ENCODE measurements at places on chromosomes 3 and 15. TPM values are rescaled to one million over a fixed set of nuclear protein-coding genes. Genes with fewer than 3 reads are reported as not detected.

DNA sequence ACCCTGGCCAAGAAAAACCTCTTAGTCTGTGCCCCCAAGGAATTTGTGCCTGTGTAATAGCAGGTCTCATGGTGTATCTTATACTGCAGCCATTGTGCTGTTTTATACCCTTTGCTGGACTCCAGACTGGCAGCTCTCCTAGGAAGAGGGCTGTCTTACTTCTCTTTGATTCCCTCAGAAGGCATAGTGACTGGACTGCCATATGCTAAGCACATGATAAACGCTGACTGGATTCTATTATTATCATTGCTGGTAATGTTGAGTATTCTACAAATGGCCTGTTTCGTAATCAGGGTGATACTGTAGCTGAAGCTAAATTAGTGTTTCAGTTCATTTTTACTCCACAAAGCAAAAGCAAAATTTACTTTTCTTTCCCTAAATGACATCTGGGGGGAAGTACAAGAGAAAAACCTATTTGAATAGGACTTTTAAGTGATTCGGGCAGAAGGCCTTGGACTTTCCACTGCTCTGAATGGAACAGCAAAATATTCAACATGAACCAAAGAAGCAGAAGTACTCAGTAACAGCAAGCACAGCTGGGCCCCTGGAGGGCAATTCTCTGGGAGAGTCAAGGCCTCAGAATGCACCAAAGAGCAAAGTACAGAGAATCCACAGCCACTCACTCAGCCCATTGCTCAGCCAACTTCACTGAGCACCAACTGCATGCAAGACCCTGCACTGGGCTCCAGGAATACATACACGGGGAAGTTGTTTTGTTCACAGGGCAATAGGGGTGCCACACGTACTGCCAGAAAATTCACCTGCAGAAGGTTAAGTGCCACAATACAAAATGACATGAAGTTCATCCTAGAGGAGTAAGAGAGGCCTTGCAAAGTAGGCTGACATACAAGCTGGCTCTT is 7.9 kb upstream of the BCL2A1 start:
- no peak for DNase-seq
- H3K4me1 ChIP-seq = no peaks in the 10 kb centered on the region
- no peak overlapping the region for H3K4me3 ChIP-seq
- no peaks in the 10 kb centered on the region for H3K36me3 ChIP-seq

- H3K36me3 ChIP-seq = no peaks in the 10 kb centered on the region
- H3K4me3 ChIP-seq = no peak overlapping the region
- DNase-seq = no peak
- no peaks in the 10 kb centered on the region for H3K27me3 ChIP-seq
Measured at GRCh38 chr3:186457236-186457635, 86.9 kb downstream of the CRYGS start.

DNA sequence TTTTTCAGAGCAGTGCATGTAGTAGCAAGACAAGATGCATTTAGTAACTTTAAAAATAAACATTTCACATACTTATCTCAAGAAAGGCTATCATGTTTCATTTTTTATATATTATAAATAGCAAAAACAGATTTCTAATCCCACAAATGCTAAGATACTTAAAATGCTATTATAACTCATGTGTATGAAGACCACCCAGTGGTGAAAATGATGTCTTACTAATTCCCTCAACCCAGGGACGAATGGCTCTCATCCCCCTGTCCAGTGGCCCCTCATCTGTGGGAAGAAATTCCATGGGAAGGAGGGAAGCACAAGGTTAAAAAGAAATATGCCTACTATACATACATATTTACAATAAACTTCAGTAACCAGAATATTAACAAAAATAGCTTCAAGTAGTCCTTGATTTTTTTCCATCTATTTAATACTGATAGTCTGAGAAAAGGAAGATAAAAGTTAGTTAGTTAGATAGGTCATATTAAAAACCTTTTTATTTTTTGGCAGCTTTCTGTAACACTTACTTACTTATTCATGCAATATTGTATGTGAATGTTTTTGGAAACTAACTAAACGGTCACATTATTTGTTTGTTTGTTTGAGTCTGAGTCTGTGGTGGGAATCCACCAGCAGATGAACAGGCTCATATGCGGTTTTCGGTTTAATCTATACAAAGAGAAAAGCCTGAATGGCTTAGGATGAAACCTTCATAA is 14.8 kb downstream of the NR2E3 start:
- H3K27me3 ChIP-seq = no peaks in the 10 kb centered on the region
- peaks cover 19% of the 10 kb centered on the region for H3K36me3 ChIP-seq
- DNase-seq = no peak
- H3K4me1 ChIP-seq = no peaks in the 10 kb centered on the region
- no peak overlapping the region for H3K27ac ChIP-seq

DNA sequence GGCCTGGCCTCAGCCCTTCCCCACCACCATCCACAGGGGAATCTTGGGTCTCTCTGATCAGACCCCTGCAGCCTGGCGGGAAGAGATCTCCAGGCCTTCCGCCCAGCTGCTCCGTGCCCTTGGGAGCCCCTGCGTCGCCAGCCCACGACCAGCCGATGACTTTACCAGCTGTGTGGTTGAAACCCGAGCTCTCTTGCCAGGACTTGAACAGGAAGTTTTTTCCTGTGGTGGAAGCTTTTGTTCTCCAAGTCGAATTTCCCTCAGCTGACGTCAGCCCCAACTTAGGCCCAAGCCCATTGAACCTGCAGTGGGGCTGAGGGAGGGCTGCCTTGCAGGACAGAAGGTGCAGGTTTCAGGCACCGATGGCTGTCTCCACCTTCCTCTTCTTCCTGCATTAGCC is 51.7 kb upstream of the SMAD3 start:
- no peaks in the 10 kb centered on the region for H3K36me3 ChIP-seq
- H3K4me3 ChIP-seq = no peak overlapping the region
- H3K4me1 ChIP-seq = no peaks in the 10 kb centered on the region
- DNase-seq = no peak

DNA sequence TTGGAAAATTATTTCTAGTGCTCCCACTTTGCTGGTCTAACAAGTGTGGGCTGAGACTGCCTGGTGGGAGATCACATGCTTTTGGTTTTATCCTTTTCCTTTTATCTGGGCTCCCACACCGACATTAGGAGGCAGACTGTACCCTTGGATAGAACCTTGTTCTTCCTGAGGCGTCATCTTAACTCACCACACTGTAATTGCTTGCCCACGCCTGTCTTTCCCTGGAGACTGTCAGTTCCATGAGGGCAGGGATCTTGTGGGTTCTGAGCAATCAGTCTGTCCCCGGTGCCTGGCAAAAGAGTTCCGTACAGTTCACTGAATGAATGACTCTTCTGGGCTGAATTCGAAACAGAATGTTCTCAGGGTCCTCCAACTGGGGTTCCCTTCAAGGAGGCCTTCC is 124.6 kb upstream of the ABHD17C start:
- peaks cover 3% of the 10 kb centered on the region for H3K27me3 ChIP-seq
- DNase-seq = no peak
- no peak overlapping the region for H3K27ac ChIP-seq
- H3K4me1 ChIP-seq = no peaks in the 10 kb centered on the region

The HAPLN3 gene
- total RNA-seq = 32.3 TPM
